ENCODE measurements at places on chromosomes 6 and 20. TPM values are rescaled to one million over a fixed set of nuclear protein-coding genes. Genes with fewer than 3 reads are reported as not detected.

GRIK2 gene
- total RNA-seq = not detected

TRERF1 gene
- 48.9 TPM for total RNA-seq

TRAPPC3L gene
- total RNA-seq = not detected

VSX1 gene
- not detected for total RNA-seq

BPIFB2 gene
- total RNA-seq = not detected

EMILIN3 gene
- total RNA-seq = 0.10 TPM

PDYN gene
- not detected for total RNA-seq

DEFB128 gene
- total RNA-seq = not detected

DAAM2 gene
- not detected for total RNA-seq

HLA-DQB1 gene
- total RNA-seq = 27.5 TPM

RPS6KA2 gene
- 4.6 TPM for total RNA-seq

SLC22A1 gene
- total RNA-seq = 4.0 TPM

CFB gene
- total RNA-seq = 0.59 TPM

ULBP3 gene
- 0.98 TPM for total RNA-seq

HUS1B gene
- 2.6 TPM for total RNA-seq

METTL24 gene
- not detected for total RNA-seq

SGK2 gene
- not detected for total RNA-seq

SLC12A5 gene
- total RNA-seq = 0.49 TPM

OTOR gene
- not detected for total RNA-seq

WFDC10B gene
- total RNA-seq = not detected

HCRTR2 gene
- not detected for total RNA-seq

IL20RA gene
- not detected for total RNA-seq

RGS17 gene
- total RNA-seq = not detected

RHAG gene
- total RNA-seq = not detected

OPRM1 gene
- total RNA-seq = not detected

GCLC gene
- 26.5 TPM for total RNA-seq

CST7 gene
- 98.4 TPM for total RNA-seq

TFAP2A gene
- not detected for total RNA-seq

BTN1A1 gene
- not detected for total RNA-seq

RPS10 gene
- total RNA-seq = 1,273 TPM

RSPO3 gene
- total RNA-seq = not detected

RIPK1 gene
- 35.8 TPM for total RNA-seq

FKBP1C gene
- total RNA-seq = 2.0 TPM

AIF1 gene
- 54.0 TPM for total RNA-seq

TTBK1 gene
- total RNA-seq = 1.3 TPM

TNNC2 gene
- total RNA-seq = not detected

FAM229B gene
- total RNA-seq = 1.1 TPM

VWA7 gene
- 6.0 TPM for total RNA-seq

CPXM1 gene
- total RNA-seq = 0.49 TPM

MYCT1 gene
- not detected for total RNA-seq

INSM1 gene
- total RNA-seq = 0.47 TPM

LBP gene
- total RNA-seq = not detected

RAET1L gene
- total RNA-seq = not detected

TRIM15 gene
- total RNA-seq = 0.76 TPM

C20orf96 gene
- 5.1 TPM for total RNA-seq

KIFC1 gene
- 76.9 TPM for total RNA-seq

MEI4 gene
- total RNA-seq = not detected

ARFGEF3 gene
- 0.15 TPM for total RNA-seq

PKIB gene
- 0.49 TPM for total RNA-seq

PNPLA1 gene
- not detected for total RNA-seq

CNR1 gene
- not detected for total RNA-seq

All from T-helper 1 cell treated with Interleukin-12 subunit alpha and Interleukin-12 subunit beta and Interleukin-4 antibody, amounts not matched to agents 30 ng/mL and 1 ng/mL, for 36 hours (primary cell).